Ammon's horn (tissue), 1 donor: ENCODE measurements at places on chromosomes 4 and X.
A peak's percentile ranks its signal among the peaks of the same experiment; 100 is the strongest.

GRCh38 chrX:150203248-150203645 is 159.9 kb upstream of the MAMLD1 start:
- DNase-seq, result no peak

GRCh38 chr4:186643501-186644310 is 80.0 kb downstream of the FAT1 start:
- no peak for DNase-seq

- DNase-seq, result no peak
These were observed 90.7 kb downstream of the PALLD start for GRCh38 chr4:168587411-168588125.

DNA sequence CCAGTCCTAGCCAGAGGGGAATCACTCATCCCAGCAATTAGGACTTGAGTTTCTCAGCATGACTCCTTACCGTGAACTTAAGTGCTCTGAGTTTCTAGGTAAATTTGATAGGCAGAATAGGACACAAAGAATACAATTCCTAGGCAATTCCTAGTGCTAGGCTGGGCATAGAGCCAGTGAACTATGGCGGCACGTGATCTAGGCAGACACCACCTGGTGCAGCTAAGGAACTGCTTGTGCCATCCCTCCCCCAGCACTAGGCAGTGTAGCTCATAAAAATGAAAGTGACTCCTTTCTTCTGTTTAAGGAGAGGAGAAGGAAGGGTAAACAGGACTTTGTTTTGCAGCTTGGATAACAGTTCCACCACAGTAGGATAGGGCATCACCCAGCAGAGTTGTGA is 736.3 kb upstream of the PCDH7 start:
- DNase-seq, result no peak

- DNase-seq, result no peak
These were observed 120.0 kb upstream of the GRIA3 start for GRCh38 chrX:123064053-123064452.

- DNase-seq, result no peak
These were observed 180.2 kb downstream of the FAM47B start for GRCh38 chrX:35122756-35123155.

DNA sequence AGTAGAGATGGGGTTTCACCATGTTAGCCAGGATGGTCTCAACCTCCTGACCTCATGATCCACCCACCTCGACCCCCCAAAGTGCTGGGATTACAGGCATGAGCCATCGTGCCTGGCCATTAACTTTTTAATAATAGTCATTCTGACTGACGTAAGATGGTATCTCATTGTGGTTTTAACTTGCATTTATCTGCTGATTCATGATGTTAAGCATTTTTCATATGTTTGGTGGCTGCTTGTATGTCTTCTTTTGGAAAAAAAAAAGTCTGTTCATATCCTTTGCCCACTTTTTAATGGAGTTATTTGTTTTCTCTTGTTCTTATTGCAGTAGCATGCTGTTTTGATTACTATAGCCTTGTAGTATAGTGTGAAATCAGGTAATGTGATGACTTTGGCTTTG is 45.8 kb downstream of the ANXA10 start:
- no peak for DNase-seq

DNA sequence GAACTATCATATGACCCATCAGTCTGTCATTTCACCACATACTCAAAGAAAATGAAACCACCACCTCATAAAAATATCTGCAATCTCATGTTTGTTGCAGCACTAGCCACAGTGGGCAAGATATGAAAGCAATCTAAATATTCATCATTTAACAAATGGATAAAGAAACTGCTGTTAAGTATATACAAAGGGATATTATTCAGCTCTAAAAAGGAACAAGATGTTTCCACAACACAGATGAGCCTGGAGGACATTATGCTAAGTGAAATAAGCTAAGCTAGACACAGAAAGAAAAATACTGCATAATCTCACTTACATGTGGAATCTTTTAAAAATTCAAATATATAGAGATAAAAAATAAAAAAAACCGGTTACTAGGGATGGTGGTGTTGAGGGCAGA is 108.2 kb upstream of the BRWD3 start:
- DNase-seq, result no peak

DNA sequence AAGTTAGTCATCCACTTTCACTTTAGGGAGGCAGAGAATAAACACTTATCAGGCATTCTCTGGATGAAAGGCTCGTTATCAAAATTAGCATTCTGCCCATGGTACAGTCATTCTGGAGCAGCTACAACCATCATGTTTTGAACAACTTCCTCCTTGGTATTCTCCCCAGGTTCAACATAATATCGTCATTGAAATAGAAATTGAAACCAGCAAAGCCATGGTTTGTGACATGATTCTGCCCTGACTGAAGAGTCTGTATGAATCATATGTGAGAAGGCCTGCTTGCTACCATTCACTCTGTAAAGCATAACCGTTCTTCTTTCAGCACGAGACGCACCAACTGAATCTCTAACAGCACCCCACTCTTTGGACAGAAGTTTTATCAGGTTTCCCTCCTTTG is 127.5 kb upstream of the RADX start:
- no peak for DNase-seq

GRCh38 chr4:150181536-150181935 is 103.3 kb downstream of the DCLK2 start:
- peak; percentile 64 for DNase-seq

GRCh38 chrX:109826954-109827708 is 94.1 kb upstream of the ACSL4 start:
- no peak for DNase-seq

GRCh38 chrX:5876984-5877596 is 351.6 kb downstream of the NLGN4X start:
- DNase-seq, result peak; percentile 18

GRCh38 chrX:53055244-53055849 is 6.8 kb downstream of the GPR173 start:
- DNase-seq, result no peak

- no peak for DNase-seq
These were observed 38.7 kb downstream of the LONRF3 start for GRCh38 chrX:119013164-119013563.

GRCh38 chrX:130772105-130772775 is 130.8 kb downstream of the ENOX2 start:
- no peak for DNase-seq

DNA sequence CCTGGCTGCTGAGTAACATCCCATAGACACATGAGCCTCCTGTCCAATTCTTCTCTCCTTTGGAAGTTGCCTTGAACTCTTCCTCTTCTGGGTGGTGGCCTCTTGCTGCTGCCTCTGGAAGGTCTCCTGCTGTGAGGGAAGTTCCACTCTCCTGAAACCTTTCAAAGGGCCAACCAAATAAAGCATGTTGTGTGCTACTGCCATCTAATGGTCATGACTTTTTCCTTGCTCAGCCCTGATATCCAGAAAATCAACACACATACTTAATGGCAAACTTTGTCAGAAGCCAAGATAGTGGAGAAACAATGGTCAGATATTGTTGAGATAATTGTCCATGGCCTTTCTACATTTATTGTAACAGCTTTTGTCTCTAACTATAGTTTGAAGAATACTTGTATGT is 19.1 kb upstream of the ZXDA start:
- DNase-seq, result peak; percentile 54

GRCh38 chrX:101051153-101051548 is 760 bp downstream of the TRMT2B start:
- DNase-seq, result no peak

- DNase-seq, result no peak
These were observed 5.3 kb upstream of the SRPK3 start for GRCh38 chrX:153775293-153776119.

GRCh38 chr4:142416121-142416520 is 430.0 kb downstream of the INPP4B start:
- DNase-seq, result no peak

- DNase-seq, result no peak
These were observed 14.7 kb downstream of the FGFRL1 start for GRCh38 chr4:1026115-1026514.

DNA sequence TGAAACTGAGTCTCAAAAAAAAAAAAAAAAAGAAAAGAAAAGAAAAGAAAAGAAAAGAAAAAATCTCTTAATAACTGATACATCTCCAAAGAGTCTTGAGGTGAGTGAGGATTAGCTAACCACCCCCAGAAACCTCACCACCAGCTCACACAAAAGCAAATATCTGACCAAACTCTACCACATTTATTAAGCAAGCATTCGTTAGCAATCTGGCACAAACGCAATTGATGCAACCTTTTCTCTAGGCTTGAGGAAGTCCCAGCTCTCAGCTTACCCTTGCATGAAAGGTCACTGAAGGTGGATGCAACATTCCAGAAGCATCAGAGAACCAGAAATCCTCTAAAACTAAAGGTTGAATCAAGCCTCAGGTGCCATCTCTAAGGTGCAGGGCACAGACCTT is 231.9 kb upstream of the BCOR start:
- no peak for DNase-seq

- DNase-seq, result no peak
These were observed 698.0 kb downstream of the FAT4 start for GRCh38 chr4:126012691-126013290.

DNA sequence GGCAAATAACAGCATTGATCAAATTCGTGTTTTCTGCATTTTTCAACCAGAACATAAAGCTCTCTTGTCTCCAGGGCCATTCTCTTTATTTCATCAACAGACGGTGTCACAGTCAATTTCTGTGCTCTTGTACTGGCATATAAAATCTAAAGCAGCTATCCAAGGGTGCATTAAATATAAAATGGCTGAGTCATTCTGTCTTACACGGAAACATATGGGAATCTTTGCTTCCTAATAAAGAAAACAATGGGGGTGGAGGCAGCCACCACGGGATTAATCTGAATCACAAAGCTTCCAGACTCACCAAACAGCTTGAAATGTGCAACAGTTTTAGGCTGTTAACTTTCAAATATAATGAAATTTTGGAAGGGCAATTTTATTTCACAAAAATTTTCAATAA is 132.6 kb downstream of the IL15 start:
- DNase-seq, result peak; percentile 16

DNA sequence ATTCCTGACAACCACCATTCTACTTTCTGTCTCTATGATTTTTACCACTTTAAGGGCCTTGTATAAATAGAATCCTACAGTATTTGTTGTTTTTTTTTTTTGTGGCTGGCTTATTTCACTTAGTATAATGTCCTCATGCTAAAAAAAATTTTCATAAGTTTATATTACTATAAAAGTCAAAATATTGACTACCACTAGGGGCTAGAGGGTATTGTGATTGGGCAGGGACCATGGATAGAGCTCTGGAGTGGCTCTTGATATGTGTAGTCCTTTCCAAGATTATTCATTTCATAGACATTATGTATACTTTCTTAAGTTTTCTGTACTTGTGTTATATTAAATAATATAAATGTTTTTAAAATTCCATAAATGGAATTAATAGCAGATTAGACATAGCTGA is 34.6 kb downstream of the MYOZ2 start:
- DNase-seq, result no peak

GRCh38 chrX:155923200-155923599 is 42.1 kb downstream of the VAMP7 start:
- DNase-seq, result no peak

DNA sequence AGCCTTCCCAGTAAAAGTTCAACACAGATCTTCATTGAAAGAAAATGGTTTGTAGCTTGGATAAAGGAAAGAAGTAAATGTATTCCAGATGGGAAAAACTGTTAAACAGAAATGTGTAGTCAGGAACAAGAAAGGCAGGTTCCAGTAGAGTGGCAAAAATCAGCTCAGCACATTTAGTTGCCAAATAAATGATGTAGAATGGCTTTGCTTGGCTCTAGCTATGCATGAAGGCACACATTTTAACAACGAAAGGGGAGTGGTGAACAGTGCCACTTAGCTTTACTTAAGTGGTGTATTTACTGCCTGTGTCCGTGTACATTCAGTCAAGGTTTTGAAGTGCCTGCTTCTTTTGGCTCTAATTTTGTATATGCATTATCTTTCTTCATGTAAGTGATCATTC is 644.5 kb upstream of the ATOH1 start:
- no peak for DNase-seq

DNA sequence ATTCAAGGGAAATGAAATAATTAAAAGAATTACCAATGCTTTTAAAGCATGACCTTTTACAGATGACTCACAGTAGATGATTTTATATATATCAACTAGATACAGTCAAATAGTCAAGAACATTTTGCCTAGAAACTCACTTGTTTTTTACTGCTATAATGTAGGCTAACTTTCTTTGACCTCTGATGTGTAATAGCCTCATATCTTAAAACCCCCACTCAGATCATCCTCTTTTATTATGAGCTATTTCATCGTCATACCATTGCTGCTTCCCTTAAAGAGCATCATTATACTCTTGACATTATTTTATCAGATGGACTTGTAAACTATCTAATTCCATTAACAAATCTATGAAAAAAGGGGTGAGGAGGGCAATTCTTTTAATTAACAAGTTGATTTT is 355.9 kb upstream of the AGA start:
- no peak for DNase-seq

DNA sequence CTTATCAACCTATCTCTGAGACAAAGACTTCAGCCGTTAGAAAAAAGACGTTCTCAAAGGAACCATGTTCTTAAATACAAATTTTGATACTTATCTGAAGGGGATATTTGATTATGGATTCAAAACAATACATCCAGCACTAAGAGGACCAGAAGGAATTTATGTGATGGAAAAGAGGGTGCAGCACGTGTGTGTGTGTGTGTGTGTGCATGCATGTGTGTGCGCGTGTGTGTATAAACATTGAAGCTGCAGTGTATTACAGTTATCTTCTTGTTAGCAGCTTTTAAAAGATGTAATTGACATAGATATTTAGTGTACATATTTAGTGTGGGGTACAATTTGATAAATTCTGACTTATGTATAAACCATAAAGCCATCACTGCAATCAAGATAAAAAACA is 44.9 kb downstream of the ANK2 start:
- DNase-seq, result no peak

DNA sequence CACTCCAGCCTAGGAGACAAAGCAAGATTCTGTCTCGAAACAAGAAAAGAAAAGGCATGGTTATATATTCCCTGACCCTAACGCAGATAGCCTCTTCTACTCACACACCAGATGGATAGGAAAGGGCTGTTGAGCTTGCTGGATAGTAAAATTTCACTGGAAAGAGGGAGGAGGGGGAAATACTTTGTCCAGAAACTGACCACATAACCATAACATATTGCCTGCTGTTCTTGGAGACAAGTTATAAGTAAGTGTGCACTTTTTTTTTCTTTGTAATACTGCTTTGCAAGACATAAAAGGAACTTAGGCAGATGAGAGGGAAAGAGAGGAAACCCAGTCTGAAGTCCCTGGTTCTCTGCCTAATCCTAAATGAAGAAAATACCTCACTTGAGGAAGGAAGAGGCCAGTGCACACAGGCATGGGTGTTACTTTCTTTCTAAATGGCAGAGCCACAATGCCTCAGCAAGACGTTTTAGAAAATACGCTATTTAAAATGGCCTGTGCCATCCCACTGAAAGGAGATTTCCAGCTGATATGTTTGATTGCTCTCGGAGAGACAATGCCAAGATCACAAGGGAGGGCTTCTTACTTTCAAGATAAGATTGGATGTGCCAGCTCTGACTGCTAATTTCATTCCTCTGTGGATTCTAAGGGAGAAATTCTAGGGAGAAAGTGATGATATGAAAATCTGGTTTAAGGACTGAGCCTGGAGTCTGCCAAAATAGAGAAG is 140.6 kb downstream of the DCTD start:
- no peak for DNase-seq
